Stimulated activated CD8-positive, alpha-beta memory T cell treated with anti-CD3 and anti-CD28 coated beads, Interleukin-4, amount 100 ng/mL, for 4 hours (primary cell): ENCODE measurements at places on chromosomes 5 and 9.

DNA sequence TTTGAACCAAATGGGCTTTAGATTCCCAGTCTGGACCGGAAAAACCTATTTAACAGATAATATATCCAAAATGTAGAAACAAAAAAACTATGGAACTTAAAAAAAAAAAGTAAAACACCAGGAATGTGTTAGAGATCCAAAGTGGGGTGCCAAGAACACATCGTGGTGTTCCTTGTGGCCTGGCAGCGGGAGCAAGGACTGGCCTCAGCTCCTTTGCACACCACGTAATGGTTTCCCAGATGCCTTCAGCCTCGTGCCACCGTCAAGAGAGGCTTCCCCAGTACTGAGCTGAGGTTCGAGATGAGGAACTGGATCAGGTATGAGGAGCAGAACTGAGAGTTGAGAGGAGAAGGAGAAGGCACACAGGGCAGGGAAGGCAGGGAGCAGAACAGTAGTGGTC lies 3.5 kb downstream of the ASPN start:
- no peak for DNase-seq

GRCh38 chr9:110069326-110070248 lies 138.4 kb downstream of the C9orf152 start:
- DNase-seq: no peak

- no peak for DNase-seq
Measured at GRCh38 chr5:13133951-13134350, 810.5 kb downstream of the DNAH5 start.

DNA sequence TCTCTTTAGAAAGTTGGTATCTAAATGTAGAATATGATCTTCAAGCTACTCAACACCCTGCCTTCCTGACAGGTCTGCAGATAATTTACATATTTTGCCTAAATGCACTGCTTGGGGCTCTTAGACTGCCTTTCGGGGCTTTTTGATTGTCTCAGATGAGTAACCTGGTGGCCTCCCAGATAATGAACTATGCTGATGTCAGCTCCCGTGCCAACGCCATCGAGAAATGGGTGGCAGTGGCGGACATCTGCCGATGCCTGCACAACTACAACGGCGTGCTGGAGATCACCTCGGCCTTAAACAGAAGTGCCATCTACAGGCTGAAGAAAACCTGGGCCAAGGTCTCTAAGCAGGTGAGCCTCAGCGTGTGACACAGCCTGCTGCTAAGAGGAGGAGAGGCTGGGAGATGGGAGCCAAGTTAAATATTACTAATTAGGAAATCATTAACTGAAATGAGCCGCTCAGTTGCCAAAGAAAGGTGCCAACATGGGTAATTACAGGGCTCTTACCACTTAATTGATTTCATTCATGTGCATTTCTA lies 20.8 kb upstream of the CKMT2 start:
- DNase-seq: no peak

DNA sequence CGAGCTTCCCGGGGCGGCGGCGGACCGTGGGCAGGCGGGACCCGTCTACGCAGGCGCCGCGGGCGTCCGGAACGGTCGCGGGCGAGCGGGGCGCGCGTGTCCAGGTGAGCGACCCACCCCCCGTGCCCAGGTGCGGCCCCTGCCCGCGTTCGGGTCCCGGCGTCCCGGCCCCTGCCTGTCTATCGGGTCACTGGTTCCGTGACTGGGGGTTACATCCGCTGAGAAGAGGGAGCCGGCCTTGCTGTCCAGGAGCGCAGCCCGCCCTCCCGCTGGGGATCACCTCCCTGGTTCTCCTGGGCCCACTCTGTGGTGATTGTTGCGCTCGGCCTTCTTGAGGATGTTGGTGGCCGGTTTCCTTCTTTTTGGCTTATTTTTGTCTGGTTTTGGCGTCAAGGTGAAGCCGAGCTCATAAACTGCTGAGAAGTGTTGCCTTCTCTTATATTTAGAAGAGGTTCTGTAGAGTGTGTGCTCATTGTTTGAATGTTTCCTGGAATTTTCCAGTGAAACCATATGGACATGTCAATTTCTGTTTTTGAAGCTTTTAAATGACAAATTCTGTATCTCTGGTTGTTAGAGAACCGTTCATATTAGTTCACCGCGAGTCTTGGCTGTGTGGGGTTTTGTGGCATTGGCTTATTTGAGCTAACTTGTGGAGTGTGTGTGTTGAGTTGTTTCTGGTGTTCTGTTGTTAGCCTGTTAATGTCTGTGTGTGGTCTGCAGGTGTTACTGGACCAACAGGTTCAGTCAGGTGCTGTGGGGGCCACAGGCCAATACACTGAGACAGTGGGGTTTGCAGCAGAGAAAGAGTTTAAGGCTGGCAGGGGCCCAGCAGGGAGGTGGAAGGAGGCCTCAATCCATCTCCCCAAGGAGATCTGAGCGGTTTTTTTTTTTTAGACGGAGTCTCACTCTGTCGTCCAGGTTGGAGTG lies 621 bp downstream of the CEP72 start:
- no peak for DNase-seq

DNA sequence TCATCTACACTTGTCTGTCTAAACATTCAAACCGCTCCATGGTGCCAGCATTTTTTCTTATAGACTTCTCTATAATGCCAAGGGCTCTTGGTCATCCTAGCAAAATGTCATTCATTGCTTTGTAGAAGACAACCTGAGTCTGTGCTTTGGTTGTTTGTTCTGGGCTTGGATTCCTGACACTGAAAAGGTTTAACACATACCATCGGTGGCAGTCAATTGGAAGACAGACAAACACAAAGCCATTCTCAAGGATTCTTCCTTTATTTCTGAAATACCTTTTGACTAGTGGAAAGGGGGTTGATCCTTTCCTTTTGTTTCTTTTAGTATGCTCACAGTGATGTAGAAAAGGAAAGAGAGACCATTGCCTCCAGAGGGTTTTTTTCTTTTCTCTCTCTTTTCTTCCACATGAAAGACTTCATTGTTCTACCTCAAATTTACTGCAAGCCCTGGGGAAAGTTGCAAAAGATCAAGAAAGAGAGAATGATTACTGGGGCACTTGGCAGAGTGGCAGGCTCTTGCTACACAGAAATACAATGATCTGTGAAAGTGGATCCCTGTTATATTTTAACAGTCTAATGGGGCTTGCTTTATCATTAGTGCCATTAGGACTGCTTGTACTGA lies 66.4 kb upstream of the TMC1 start:
- DNase-seq: no peak

GRCh38 chr9:36165826-36166167 lies 3.4 kb upstream of the CCIN start:
- no peak for DNase-seq

DNA sequence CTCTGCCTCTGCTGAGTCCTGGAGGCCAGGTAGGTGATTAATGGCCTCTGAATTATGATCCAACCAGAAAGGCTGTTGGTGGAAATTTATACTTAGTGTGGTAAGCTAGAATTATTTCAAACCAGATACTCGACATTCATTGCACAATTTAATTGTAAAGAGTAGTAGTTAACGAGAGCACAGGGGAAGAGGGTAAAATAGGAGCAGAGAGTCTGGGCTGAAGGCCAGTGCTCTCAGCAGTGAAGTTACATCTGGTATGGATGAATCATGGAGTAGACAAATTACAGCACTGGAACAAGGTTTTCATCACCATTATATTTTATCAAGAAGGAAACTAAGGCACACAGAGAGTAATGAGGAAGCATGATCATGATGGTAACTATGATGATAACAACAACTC lies 92.5 kb downstream of the TLR4 start:
- no peak for DNase-seq

DNA sequence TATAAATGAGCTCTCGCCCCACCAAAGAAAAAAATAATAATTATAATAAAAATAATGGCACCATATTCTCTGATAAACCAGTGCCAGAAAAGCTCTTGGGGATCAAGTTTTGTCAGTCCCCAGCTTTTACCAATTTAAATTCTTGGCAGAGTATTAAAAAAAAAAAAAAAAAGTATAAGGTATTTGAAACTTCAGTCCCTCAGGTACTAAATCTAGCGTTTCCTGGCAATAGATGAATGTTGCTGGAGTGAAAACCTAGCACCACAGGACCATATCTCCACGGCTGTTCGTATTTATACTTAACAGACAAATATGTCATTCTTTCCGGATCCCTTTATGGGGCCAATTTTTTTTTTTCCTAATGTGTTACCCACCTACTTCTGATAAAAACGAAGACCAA lies 646.2 kb downstream of the CCDC171 start:
- DNase-seq: no peak

GRCh38 chr5:80125022-80125961 lies 90.1 kb downstream of the THBS4 start:
- DNase-seq: no peak

- DNase-seq: no peak
Measured at GRCh38 chr5:125411071-125411743, 664.8 kb upstream of the ZNF608 start.

- DNase-seq: no peak
Measured at GRCh38 chr5:53425687-53426511, 54.5 kb upstream of the FST start.

DNA sequence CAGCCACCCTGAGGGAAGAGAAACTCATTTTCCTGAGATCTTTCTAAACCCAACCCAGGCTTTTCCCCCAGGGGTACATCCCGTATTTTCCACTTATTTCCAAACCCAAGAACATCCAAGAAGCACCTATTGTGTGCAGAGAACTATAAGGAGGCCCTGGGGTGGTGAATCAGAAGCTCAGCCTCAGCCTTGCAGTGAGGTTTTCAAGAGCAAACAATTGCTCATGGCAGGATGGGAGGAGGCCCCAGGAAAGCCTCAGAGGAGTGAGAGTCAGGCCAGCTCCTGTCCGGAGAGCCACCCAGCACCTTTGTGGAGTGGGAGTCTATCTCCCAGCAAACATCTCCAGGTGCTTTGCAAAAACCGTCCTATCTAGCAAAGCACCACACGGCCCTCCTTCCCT lies 19.2 kb downstream of the NIPAL4 start:
- DNase-seq: no peak

GRCh38 chr5:203246-203930 lies 12.1 kb downstream of the LRRC14B start:
- no peak for DNase-seq

DNA sequence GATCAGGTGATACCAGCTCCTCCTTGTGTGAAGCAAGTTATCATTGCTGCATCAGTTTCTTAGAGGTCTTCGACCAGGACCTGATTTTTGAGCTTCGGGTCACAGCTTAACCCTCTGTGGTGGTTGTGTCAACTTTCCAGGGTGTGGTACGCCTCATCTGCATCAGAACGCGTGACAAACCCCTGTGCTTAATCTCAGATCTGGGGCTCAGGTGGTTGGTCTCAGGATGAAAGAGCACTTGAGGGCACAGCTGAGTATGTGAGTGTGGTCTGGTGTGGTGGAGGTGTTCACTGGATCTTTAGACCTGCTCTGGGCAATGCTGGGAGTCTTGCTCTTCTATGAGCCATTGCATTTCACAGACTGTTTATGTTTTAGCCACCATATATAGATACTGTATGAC lies 64.1 kb downstream of the OSTF1 start:
- peak; percentile 7 for DNase-seq

DNA sequence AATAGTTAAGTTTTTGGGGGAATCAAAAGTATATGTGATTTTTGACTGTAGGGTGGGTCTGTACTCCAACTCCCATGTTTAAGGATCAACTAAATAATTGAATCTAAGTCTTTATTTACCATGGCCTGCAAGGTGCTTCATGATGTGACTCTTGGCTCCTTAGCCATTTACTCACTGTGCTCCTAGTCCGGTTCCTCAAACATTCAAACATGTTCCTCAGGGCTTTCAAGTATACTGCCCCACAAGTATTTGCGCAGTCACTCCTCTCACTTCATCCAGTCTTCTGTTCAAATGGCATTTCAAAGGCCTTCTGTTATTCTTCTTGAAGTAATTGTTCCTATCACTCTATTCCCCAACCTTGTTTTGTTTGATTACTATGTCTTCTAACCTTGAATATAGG lies 16.4 kb downstream of the SMC2 start:
- no peak for DNase-seq

DNA sequence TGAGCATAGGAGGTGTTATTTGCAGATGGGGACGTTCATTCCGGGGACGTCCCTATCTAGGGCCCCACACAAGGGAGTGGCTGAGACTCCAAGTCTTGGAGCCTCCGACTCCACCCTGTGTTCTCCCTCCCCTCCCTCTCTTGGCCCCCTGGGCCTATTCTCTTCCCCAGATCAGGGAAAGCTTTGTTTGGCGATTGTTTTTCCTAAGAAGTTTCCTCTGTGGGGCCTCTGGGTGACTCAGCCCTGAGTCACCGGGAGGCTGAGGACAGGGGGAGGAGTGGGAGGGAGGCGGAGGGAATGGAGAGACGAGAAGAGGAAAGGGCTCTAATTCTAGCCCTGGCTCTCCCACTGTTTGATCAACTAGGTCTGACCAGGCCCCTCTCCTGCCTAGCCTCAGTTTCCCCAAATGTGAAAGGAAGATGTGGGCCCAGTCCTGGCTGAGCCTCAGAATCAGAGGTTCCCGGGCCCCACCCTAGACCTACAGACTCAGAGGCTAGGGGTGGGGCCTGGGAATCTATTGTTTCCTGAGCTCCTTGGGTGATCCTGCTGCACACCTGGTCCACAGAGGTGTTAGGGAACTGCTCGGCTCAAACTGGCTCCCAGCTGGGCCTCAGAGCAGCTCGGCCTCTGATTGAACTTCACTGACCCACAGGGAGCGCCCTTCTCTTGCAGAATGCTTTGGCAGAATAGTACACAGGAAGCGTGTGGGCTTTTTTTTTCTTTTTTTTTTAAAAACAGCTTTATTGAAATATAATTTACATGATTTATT lies 19.2 kb downstream of the GSN start:
- no peak for DNase-seq

GRCh38 chr9:38036359-38037084 lies 32.5 kb downstream of the SHB start:
- no peak for DNase-seq

- DNase-seq: no peak
Measured at GRCh38 chr5:66344544-66344943, 200.4 kb downstream of the SREK1 start.

GRCh38 chr5:77333451-77334123 lies 123.1 kb downstream of the PDE8B start:
- DNase-seq: no peak

- DNase-seq: no peak
Measured at GRCh38 chr9:119418721-119419120, 49.5 kb upstream of the BRINP1 start.

GRCh38 chr9:83247732-83248131 lies 184.8 kb upstream of the RASEF start:
- DNase-seq: no peak
